Sigmoid colon (tissue), 7 donors: ENCODE measurements at places on chromosomes 1 and 21. TPM values are rescaled to one million over a fixed set of nuclear protein-coding genes. Genes with fewer than 3 reads are reported as not detected.

DNA sequence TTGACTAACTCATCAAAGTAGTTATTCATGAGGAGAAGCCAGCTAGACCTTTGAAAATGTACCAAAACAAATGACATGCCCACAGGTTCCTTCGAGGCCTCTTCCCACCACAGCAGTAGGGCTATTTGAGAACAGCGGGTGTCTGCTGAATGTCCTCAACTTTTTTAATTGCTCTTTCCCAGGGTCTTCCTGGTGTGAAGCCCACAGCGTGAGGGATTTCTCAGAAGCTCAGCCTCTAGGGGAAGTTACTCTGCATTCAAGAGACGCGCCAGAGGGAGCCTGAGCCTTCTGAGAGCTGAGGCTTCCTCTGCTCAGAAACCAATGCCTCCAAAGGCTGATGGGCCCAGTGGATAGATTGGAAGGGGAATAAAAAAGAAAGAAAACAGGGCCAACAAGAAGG lies 153.6 kb downstream of the OLFM3 start:
- no peak for DNase-seq

- DNase-seq = no peak
Observed at GRCh38 chr1:218874801-218875400, 298.8 kb upstream of the LYPLAL1 start.

DNA sequence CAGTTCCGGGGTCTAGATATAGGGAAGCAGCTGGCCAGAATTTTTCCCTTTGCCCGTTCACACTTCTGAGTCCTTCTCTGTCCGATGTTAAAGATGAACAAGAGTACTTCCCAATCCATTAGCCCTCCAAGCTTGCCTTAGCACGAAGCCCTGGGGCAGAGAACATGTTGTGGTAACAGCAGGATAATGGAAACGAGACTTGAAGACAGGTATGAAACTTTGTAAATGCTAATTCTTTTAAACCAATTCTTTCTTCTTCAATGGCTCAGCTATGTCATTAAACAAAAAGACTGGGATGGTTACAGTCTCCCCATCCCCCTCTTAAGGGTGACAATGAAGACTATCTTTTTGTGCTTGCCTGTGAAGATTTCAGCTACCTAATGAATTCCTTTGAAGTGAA lies 218.5 kb downstream of the PLA2G4A start:
- DNase-seq = no peak

The ADGRB2 gene
- 1.4 TPM for total RNA-seq
